Activated CD4-positive, alpha-beta memory T cell treated with anti-CD3 and anti-CD28 coated beads for 36 hours (primary cell): ENCODE measurements at places on chromosomes 5 and 9. TPM values are rescaled to one million over a fixed set of nuclear protein-coding genes. Genes with fewer than 3 reads are reported as not detected.

HTR1A gene
- total RNA-seq, result not detected

TRPM6 gene
- 0.10 TPM for total RNA-seq

CCDC152 gene
- 6.7 TPM for total RNA-seq

BAAT gene
- not detected for total RNA-seq

PCDHB11 gene
- not detected for total RNA-seq

SHLD3 gene
- 3.1 TPM for total RNA-seq

SPARC gene
- total RNA-seq, result not detected

PRLR gene
- not detected for total RNA-seq

NMUR2 gene
- not detected for total RNA-seq

GPR21 gene
- 0.31 TPM for total RNA-seq

IL5 gene
- total RNA-seq, result 5.0 TPM

CDX1 gene
- not detected for total RNA-seq

NSD1 gene
- total RNA-seq, result 54.6 TPM

RNF180 gene
- total RNA-seq, result not detected

CDH9 gene
- not detected for total RNA-seq

SETX gene
- total RNA-seq, result 42.3 TPM

SLC23A1 gene
- 1.4 TPM for total RNA-seq

CARTPT gene
- total RNA-seq, result not detected

ELOVL7 gene
- 0.38 TPM for total RNA-seq

SNCAIP gene
- not detected for total RNA-seq

GARIN3 gene
- 1.3 TPM for total RNA-seq

THG1L gene
- 33.5 TPM for total RNA-seq

ANGPTL2 gene
- total RNA-seq, result not detected

KCNIP1 gene
- not detected for total RNA-seq

HRH2 gene
- 11.8 TPM for total RNA-seq

ARL10 gene
- 12.2 TPM for total RNA-seq

HMMR gene
- 118 TPM for total RNA-seq

PCDH1 gene
- total RNA-seq, result not detected

ADAMTS2 gene
- total RNA-seq, result not detected

GPBP1 gene
- 94.1 TPM for total RNA-seq

ECM2 gene
- total RNA-seq, result not detected

FAM219A gene
- total RNA-seq, result 13.8 TPM

SV2C gene
- 0.02 TPM for total RNA-seq

PCDHA1 gene
- total RNA-seq, result not detected

CER1 gene
- total RNA-seq, result not detected

OTULINL gene
- total RNA-seq, result 12.3 TPM

IFNK gene
- not detected for total RNA-seq

ORM2 gene
- total RNA-seq, result not detected

SLC27A6 gene
- total RNA-seq, result not detected

LAMC3 gene
- total RNA-seq, result 0.34 TPM

CTXN3 gene
- total RNA-seq, result not detected

FOXD4L4 gene
- total RNA-seq, result not detected

OR1B1 gene
- total RNA-seq, result not detected

BRIX1 gene
- total RNA-seq, result 67.4 TPM

ZNF189 gene
- total RNA-seq, result 10.6 TPM

LRRTM2 gene
- not detected for total RNA-seq

GABRB2 gene
- total RNA-seq, result not detected

SMIM33 gene
- total RNA-seq, result 1.5 TPM

EIF4E1B gene
- not detected for total RNA-seq

HRCT1 gene
- not detected for total RNA-seq

LRRC19 gene
- not detected for total RNA-seq

FLT4 gene
- 2.0 TPM for total RNA-seq

OR4F3 gene
- total RNA-seq, result not detected

ITK gene
- total RNA-seq, result 240 TPM

NR2F1 gene
- total RNA-seq, result not detected
